ENCODE measurements at places on chromosomes 7 and 10.
A peak's percentile ranks its signal among the peaks of the same experiment; 100 is the strongest.

GRCh38 chr7:76238326-76238725 lies 36.6 kb downstream of the SRRM3 start:
- peak; percentile 17 for DNase-seq

- DNase-seq = no peak
Observed at GRCh38 chr7:32515890-32516550, 20.7 kb downstream of the AVL9 start.

GRCh38 chr10:132158823-132159222 lies 27.9 kb upstream of the DPYSL4 start:
- DNase-seq = no peak

DNA sequence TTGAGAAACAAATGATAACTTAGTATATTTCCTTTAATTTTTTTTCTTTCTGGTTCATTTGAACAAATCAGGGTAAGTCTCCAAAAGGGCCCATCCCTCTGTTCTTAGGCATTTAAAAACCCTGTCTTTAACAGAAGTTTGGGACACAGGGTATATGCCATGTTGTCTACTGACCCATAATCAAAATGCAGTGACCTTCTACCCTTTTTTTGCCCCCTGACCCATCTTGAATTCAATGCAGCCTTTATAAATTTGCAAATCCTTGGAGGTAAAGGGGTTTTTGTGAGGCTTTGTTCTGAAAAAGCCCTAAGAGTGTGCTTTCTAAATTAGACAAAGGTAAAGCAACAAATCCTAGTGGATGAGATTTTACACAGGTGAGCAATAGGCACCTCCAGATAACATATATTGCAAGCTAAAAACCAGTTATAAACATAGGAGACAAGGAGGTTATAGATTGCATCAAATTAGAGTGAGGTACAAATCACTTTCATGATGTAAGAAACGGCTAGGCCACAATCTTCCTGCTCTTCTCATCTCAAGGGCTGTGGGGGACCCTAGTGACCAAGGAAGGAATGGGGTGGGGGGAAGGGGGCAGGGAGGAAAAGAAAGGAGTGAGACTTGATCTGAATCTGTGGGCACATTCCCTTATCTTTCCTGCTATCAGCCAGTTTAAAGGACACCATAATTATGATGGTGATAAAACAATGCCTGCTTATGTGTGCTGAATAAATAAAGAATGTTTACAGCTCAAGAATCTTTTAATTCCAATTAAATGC lies 2.7 kb downstream of the SKIDA1 start:
- DNase-seq = no peak

- no peak for DNase-seq
Observed at GRCh38 chr7:69260023-69260422, 338.3 kb upstream of the AUTS2 start.

- DNase-seq = no peak
Observed at GRCh38 chr10:43055991-43056567, 20.8 kb upstream of the RET start.

DNA sequence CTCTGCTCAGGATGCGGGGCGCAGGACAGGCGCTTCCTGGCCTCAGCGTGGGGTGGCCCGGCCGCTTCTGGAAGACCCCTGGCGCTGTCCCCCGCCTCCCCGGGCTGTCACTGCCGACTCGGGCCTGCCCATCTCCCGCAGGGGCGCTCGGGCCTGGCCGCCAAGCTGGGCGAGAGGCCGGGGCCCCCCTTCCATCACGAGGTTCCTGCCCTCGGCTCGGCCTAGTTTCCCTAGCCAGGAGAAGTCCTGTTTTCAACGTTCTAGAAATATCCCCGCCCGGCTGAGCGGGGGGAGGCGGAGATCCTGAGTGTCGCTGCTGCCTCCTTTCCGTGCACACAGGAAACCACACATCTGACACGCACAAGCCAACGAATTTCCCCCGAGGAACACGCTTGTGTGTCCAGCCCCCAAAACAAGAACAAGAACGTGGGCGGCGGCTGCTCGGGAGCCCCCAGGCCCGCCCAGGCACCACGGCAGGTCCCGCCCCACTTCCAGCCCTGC lies 33.7 kb downstream of the AP5Z1 start:
- DNase-seq = no peak

- DNase-seq = no peak
Observed at GRCh38 chr10:95767884-95768556, 12.1 kb downstream of the ENTPD1 start.

DNA sequence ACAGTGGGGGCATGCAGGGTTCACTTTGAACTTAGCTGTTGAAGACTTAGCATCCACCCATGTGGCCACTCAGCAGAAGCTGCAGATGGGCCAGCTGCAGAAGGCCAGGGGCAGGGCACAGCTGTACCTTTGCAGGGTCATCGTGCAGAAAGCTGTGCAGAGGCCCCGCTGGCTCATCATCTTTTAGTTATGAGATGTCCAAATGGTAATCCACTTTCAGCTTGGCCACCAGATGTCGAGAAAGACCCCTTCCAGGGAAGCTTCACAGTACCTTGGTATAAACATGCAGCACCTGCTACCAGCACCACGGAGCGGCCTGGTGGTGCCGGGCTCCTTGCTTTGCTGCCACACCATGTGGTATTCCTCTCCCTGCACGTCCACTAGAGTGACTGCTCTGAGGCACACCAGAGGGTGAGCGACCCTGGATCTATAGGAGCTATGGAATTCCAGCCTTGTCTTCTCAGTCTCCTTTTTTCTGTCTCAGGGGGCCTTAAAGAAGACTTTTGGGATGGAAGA lies 74.2 kb upstream of the LAMB4 start:
- no peak for DNase-seq

- no peak for DNase-seq
Observed at GRCh38 chr10:69681436-69681835, 51.4 kb downstream of the FAM241B start.

DNA sequence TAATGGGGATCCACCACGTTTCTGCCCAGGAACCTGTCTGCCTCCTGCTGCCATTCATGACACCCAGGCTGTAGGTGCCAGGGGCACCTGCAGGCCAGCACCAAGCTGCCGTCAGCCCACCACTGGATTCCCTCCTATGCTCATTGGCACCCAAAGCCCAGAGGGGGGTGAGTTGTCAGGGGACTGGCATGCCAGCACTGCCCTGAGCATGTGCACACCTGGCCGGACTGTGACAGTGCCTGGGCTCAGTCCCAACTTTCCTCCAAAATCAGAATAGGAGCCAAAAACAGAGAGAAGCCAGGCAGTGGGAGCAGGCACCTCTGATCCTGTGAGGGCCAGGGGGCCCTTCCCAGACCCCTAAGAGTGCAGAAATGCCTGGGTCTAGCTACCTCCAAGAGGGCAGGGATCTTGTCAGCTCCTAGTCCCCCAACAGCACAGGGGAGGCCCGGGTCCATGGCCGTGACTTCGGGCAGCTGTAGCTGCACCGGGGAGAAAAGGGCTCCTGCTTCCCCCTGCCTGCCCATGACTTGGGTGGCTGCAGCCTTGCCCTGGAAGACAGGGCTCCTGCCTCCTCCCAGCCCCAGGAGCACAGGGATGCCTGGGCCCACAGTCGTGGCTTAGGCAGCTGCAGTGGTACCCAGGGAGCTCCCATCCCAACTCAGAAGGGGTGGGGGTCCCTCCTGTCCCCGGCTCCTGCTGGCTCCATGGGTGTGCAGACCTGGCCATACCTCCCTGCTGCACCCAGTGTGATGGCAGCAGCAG lies 249.8 kb upstream of the DKK1 start:
- DNase-seq = no peak

- no peak for DNase-seq
Observed at GRCh38 chr10:96338279-96338925, 20.4 kb downstream of the OPALIN start.

DNA sequence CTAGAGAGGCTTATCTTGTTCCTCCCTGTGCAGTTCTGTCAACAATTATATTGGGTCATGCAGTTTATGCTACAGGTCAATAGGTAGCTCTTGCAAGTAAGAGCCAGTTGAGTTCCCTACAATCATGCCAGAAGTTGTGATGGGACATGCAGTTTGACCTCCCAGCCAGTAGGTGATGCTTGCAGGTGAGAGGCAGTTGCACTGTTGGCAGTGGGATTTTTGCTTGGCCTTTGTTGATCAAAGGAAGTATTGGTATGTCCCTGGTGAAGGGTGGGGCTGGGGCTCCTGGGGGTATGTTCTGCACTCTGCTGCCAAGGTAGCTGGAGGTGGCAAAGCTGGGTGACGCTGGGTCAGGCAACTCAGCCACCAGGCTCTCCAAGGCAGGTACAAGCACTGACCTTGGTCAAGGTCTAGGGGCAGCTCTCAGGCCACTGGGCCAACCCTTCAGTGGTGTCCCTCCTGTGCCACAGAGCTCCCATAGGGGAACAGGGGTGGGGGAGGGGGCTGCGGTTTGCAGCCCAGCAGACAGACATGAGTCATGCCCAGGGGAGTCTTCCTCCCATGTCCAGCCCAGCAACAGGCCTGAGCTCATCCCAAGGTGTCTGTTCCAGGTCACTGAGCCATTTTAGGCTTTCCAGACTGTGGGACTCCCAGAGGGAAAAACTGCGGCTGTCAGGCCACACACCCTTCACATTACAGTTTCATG lies 43.3 kb downstream of the MEOX2 start:
- no peak for DNase-seq

- no peak for DNase-seq
Observed at GRCh38 chr7:22858640-22859561, 36.3 kb upstream of the TOMM7 start.

DNA sequence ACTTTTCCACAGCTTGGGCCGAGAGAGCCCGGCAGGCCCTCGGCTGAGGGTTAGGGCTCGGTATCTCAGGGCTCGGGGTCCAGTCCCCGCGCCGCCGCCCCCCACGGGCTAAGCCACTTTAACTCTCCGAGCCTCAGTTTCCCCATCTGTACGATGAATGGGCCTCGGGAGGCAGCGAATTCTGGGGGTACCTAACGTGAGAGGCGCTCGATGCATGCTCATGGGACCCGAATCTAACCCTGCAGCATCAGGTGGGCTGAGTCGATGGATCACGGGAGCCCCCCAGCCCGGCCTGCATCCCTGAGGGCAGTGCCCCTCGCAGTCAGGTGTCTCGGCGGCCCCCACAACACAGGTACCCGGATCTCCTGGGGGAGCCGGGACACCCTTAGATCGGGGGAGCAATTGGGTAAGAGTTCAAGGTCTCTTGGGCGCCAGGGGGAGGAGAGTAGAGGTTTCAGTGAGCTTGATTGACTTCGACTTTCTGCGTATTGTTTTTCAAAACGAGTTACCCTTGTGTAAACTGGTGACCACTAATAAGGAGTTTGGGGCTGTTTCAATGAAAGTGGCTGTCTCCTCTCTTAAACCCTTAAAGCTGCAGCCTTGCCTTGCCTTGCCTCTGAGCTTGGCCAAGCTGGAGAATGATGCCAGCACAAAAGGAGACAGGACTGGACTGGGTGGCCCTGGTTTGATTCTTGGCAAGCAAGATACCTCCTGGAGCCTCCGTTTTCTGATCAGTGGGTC lies 631 bp downstream of the POR start:
- DNase-seq = peak; percentile 46

DNA sequence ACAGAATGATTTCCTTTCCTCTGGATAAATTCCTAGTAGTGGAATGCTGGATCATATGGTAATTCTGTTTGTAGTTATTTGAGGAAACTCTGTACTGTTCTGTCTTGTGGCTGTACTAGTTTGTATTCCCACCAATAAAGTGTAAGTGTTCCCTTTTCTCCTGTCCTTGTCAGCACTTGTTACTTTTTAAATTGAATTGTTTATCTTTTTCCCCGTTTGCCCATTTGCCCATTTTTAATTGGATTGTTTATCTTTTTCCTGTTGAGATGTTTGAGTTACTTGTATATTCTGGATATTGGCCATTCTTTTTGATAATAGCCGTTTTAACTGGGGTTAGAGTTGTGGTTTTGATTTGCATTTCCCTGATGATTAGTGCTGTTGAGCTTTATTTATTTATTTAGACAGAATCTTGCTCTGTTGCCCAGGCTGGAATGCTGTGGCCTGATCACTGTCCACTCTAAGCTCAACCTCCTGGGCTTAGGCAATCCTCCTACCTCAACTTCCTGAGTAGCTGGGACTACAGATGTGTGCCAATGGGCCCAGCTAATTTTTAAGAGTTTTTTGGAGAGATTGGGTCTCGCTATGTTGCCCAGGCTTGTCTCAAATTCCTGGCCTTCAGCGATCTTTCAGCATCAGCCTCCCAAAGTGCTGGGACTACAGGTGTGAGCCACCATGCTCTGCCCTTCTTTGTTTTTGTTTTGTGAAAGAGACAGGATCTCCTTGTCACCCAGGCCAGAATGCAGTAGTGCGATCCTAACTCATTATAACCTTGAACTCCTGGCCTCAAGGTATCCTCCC lies 23.0 kb downstream of the BMPR1A start:
- no peak for DNase-seq

DNA sequence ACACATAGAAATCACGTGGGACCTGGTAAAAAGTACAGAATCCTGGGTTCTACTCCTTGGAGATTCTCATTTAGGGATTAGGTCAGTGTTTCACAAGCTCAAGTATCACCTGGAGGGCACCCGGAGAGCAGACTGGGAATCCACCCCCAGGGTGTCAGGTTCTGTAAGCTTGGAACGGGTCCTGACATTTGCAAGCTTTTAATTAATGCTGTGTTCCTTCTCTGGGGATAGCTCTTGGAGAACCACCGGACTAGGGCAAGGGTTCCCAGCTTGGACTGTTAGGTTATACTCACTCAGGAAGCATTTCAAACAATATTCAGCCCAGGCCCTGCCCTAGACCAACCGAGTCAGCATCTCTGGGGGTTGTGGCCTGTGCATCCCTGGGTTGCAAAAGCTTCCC lies 23.0 kb downstream of the TCF7L2 start:
- no peak for DNase-seq
